ENCODE measurements at places on chromosomes 6 and 20.

DNA sequence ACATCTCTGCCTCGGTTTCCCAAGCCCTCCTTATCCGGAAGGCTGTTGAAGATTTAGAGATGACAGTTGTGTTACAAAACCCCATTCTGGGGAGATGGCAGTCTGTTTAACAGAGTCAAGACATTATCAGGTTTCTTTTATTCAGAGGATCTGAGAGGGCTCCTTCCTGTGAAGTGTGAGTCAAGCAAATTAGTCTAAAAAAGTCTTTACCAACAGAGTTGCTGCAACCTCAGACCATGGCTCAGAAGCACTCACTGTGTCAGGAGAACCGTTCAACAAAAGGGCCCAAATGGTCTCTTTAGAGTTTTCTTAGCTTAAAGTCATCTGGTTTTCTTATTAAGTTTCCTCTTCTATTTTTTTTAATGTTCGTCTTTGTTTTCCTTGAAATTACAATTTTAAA lies 717.8 kb downstream of the EPM2A start:
- DNase-seq = no peak

DNA sequence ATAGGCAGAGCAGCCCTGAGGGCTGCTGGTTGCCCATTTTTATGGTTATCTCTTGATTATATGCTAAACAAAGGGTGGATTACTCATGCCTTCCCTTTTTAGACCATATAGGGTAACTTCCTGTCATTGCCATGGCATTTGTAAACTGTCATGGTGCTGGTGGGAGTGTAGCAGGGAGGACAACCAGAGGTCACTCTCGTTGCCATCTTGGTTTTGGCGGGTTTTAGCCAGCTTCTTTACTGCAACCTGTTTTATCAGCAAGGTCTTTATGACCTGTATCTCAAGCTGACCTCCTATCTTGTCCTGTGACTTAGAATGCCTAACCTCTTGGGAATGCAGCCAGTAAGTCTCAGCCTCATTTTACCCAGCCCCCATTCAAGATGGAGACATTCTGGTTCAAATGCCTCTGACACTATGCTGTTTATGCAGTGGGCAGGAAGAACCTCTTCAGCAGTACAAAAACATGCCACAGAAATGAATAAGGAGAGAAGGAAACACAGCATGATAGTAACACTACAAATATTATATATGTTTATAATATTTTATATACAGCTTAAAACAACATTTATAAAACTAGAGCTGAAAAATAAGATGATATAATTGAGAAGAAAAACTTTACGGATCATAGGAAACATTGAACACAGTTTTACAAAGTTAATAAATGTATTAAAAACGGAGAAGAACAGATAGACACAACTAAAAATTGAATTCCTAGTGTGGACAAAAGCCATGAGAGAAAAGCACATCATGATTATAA lies 58.9 kb upstream of the SAMD5 start:
- DNase-seq = no peak

- DNase-seq = no peak
Measured at GRCh38 chr6:25181923-25182322, 97.3 kb upstream of the CARMIL1 start.

DNA sequence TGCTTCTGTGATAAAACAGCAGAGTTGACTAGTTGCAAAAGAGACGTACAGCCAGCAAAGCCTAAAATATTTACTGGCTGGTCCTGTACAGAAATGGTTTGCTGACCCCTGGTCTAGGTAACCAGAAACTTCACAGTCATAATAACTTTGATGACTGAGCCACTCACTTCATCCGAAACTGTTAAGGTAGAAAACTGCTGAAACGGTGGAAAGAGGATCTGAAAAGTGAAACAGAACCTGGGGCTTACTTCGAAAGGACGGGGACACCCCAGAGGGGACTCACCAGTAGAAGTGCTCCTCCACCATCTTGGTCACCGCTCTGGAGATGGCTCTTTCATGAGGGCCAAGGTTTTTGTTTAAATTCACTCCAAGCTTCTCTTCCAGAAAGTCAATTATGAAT lies 16.4 kb downstream of the FAXC start:
- DNase-seq = no peak

DNA sequence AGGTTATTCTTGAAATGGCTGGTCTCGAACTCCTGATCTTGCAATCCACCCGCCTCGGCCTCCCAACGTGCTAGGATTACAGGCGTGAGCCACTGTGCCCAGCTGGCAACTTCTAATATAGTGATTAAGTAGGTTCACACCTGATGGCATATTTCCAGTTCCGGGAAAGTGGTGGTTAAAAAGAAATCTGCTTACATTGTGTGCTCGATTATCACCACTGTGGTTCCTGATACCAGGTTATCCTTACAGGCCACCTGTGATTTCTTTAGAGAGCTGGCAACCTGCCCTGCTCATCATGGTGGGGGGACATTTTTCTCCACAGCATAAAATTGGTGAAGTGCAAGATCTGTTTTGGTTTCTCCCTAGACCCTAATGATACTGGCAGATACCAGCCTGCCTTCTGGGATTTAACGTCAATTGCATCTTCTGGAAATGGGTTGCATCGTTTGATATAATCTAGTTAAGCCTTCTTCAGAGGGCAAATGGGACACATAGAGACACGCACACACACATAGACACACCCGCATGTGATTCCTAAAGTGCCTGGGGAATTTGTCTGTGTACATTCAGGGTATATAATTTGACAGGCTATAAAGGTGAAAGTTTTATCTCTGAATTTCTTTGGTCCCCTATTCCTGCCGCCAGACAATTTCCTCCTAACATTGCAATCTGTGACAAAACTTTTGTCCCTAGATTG lies 49.7 kb upstream of the CITED2 start:
- DNase-seq = no peak

GRCh38 chr20:49739042-49739441 lies 25.4 kb upstream of the B4GALT5 start:
- DNase-seq = no peak

- no peak for DNase-seq
Measured at GRCh38 chr20:20664795-20665589, 47.5 kb downstream of the RALGAPA2 start.

GRCh38 chr20:41290804-41291389 lies 26.6 kb downstream of the ZHX3 start:
- DNase-seq = no peak
